PC-3 (cell line): ENCODE measurements at places on chromosomes 2 and 18. TPM values are rescaled to one million over a fixed set of nuclear protein-coding genes. Genes with fewer than 3 reads are reported as not detected.

The KRCC1 gene
- total RNA-seq = 6.7 and 14.1 TPM in 2 replicates

The EVA1A gene
- total RNA-seq = 48.9 and 70.8 TPM in 2 replicates

The ELOA2 gene
- not detected in 2 replicates for total RNA-seq

The CRYGC gene
- not detected in 2 replicates for total RNA-seq

The OR6B2 gene
- not detected in 2 replicates for total RNA-seq

The SCN7A gene
- total RNA-seq = not detected in 2 replicates

The RESP18 gene
- total RNA-seq = not detected in 2 replicates

The DHRS9 gene
- total RNA-seq = 0.22 TPM in 1 of 2 replicates, not detected in the other

The UPP2 gene
- not detected in 2 replicates for total RNA-seq

The RAB12 gene
- total RNA-seq = 50.9 and 54.9 TPM in 2 replicates

The UGT1A3 gene
- total RNA-seq = not detected in 2 replicates

The RAX gene
- not detected in 2 replicates for total RNA-seq

The C2orf15 gene
- 3.3 and 4.4 TPM in 2 replicates for total RNA-seq

The GLI2 gene
- 4.0 and 30.3 TPM in 2 replicates for total RNA-seq

The RBBP8 gene
- 31.9 and 41.1 TPM in 2 replicates for total RNA-seq

The TMEM163 gene
- total RNA-seq = 0.12 and 0.47 TPM in 2 replicates

The TWIST2 gene
- total RNA-seq = 4.4 and 5.8 TPM in 2 replicates
